Cortex of kidney (tissue), 1 donor: ENCODE measurements at places on chromosomes 16 and 17.

GRCh38 chr16:30923554-30924075 lies at the start of gene FBXL19:
TSS of gene FBXL19 (plus strand) at chr16:30923572. CDS start at chr16:30925755, 2,183 bp downstream.
- no peak for DNase-seq

DNA sequence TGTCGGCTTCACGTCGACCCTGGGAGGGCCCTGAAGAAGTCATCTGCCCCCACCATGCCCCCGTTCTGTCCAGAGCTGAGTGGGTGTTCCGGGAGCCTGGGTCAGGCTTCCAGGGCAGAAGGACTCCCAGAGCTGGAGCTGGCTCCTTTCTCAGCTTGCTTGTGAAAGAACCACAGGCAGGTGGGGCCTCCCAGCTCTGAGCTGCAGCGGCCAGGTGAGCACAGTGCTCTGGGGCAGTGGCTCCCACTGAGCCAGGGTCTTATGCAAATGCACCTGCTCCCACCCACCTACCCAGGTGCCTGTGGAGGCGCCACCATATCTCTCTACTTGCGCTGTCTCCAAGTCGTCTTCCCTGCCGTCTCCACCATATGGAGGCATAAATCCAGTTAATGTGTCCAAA lies 140.0 kb upstream of the RPL38 start:
- no peak for DNase-seq

- no peak for DNase-seq
These were observed 273.8 kb downstream of the FOXL1 start for GRCh38 chr16:86852135-86852534.

- DNase-seq = no peak
These were observed 22.5 kb downstream of the AXIN2 start for GRCh38 chr17:65538675-65539529.

GRCh38 chr16:17358355-17358754 lies 112.4 kb downstream of the XYLT1 start:
- DNase-seq = no peak

DNA sequence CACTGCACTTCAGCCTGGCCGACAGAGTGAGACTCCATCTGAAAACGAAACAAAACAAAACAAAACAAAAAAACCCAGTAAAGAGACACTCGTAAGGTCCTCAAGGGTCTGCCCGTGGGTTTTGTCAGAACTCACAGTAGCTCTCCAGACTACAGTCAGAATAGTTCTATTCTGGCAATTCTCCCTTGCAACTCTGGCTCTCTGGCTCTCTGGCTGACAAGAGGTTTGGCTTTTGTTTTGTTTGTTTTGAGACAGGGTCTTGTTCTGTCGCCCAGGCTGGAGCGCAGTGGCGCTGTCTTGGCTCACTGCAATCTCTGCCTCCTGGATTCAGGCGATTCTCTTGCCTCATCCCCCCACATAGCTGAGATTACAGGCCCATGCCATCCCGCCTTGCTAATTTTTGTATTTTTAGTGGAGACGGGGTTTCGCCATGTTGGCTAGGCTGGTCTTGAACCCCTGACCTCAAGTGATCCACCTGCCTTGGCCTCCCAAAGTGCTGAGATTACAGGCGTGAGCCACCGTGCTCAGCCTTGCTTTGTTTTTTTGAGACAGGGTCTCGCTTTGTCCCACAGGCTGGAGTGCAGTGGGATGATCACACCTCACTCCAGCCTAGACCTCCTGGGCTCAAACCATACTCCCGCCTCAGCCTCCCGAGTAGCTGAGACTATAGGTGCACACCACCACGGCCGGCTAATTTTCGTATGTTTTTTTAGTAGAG lies 20.5 kb upstream of the CHP2 start:
- DNase-seq = no peak

- no peak for DNase-seq
These were observed 30.4 kb downstream of the ABCC1 start for GRCh38 chr16:15979801-15980200.

- DNase-seq = no peak
These were observed 20.8 kb downstream of the GOSR2 start for GRCh38 chr17:46943501-46944393.
